Fibroblast of the conjunctiva (primary cell): ENCODE measurements at places on chromosomes 16 and 17.
A peak's percentile ranks its signal among the peaks of the same experiment; 100 is the strongest.

- DNase-seq, result no peak
Observed at GRCh38 chr17:61073131-61073530, 326.5 kb upstream of the TBX2 start.

DNA sequence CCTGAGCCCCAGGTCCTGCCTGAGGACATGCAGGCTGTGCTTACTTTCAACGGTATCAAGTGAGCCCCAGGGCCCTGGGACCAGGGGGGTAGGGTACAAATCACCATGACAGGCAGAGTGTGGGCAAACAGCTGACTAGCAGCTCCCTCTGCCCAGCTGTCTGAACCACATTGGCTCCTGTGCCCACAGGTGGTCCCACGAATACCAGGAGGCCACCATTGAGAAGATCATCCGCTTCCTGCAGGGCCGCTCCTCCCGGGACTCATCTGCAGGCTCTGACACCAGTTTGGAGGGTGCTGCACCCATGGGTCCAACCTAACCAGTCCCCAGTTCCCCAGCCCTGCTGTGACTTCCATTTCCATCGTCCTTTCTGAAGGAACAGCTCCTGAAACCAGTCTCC lies 10.0 kb downstream of the SLC46A1 start:
- DNase-seq, result no peak

DNA sequence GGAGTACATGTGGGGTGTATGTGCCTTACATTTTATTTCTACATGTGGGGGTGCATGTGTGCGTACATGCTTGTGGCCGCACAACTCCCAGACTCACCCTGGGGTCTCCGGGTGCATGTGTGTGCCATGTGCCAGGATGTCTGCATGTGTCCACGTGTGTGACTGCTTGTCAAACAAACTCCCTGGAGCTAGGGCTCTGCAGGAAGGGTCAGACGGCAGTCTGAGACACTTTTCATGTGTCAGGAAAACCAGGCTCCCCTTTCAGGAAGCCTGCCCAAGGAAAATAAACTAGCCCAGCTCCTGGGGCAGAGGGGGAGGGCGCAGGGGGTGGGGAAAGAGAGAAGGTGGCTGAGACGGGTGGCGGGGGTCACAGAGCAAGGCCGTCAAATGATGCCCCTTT lies 44.7 kb downstream of the FZD2 start:
- no peak for DNase-seq

DNA sequence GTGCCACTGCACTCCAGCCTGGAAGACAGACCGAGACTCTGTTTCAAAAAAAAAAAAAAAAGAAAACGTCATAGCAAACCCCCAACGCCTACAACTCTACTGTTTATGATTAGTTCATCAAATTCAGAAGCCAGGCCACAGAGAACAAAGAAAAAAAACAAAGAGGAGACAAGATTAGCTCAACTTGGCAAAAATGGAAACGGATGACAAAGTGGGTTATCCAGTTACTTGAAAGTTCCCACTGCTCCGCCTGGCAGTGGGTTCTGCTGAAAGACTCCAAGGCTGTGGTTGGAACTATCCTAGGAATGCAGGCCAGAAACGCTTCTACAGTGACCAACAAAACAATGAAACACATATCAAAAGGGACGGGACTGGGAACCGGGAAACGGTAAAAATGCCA lies 53.1 kb downstream of the MRM3 start:
- DNase-seq, result peak; percentile 93

GRCh38 chr16:67250045-67250327 lies 1.2 kb downstream of the SLC9A5 start:
- DNase-seq, result no peak

DNA sequence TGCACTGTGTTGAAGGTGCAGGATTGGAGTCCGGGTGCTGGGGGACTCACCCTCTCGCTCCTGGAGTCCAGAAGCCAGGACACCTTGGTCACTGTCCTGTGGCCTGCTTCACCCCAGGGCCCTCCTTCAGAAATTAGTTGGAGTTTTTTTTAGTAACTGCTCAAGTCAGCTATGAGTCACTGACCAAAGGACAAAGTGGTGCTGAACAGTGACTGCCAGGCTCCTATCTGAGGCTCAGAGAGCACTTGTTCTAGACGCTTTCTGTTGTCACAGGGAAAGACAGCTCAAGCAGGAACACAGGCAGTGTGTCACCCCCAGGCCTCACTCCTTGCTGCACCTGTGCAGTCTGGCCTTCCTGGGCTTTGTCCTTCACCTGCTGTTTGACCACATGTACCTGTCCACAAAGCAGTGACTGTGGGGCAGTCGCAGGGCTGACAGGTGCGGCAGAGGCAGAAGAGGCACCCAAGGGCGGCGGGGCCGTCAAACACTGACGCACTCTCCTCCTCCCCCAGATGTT lies 4.1 kb upstream of the FAAP100 start:
- DNase-seq, result no peak

DNA sequence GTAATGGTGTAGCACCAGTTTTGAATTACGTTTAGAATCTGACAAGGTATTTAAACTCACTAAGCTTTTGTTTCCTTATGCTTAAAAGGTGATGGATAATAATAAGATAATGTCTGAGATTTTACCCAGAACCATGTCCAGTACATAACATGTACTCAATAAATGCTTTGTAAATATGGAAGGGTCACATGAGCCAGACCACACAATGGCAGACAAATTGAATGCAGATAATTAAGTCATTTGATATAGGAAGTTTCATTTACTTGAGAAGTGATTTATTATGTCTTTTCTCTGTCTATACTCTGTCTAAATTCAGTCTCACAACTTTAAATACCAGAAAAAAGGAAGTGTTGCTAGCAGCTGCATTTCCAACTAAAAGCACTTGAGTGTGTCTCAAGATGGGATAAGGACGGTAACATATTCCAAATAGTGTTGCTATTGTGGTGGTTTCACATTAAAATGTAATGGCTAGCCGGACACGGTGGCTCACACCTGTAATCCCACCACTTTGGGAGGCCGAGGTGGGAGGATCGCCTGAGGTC lies 52.5 kb upstream of the DHX40 start:
- no peak for DNase-seq

DNA sequence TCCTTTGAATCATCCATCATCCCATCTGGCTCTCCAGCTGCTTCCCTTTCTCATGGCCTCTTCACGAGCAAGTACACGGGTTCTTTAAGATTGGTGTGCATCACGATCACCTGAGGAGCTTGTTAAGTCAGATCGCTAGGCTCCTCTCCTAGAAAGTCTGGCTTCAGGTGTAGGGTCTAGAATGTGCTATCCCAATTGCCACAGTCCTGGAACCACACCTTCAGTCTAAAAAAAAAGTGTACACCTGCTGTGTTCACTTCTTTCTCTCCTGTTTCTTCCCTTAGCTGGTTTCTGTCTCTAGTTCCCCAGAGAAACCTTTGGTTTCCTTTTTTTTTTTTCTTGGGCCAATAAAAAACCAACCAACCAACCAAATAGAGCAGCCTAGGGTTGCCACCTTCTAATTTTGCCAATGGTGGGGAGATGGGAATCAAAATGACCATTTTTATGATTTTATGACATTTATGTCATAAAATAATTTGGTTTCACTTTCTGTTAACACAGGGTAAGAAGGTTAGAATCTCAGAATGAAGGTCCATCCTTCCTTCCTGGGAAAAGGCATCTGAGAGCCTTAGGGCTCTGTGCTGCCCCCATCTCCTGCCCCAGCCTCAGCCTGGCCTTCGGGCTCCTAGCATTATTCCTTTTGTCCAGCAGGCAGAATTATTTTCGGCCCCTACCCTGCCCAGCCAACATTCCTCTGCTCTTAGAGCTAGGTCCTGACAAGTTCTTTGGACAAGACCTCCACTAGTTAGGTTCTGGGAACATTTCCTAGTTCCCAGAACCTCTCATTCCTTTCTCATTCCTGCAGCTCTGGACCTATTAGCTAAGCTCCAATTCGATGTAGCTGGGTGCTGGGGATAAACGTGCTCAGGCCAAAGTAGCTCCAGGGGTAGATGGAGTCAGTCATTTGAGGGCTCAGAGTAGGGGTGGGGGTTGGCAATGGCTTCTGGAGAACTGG lies 1.9 kb upstream of the GGT6 start:
- no peak for DNase-seq

DNA sequence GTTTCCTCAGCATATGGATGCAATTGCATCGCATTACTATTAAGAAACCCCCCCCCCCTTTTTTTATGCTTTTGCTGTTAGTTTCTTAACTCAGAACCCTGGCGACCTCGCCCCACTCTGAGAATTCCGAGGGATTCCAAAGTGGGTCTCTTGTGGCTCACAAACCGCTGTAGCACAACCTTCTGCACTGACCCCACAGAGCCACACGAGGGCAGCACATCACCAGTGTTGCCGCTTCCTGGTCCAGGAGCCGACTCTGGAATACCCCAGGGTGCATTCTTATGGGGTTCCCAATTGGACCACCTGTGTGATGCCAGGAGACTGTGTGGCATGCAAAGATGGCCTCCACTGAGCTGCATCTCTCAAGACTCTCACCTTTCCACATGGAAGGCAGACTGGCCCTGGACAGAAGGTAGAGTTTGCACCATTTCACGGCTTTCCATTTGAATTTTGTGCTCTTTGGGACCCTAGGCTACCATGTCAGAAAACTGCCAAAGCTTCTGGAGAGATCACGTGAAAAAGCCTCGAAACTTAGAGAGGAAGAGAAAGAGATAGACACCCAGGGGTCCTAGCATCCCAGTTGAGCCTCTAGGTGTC lies 432.7 kb upstream of the ASIC2 start:
- DNase-seq, result no peak

DNA sequence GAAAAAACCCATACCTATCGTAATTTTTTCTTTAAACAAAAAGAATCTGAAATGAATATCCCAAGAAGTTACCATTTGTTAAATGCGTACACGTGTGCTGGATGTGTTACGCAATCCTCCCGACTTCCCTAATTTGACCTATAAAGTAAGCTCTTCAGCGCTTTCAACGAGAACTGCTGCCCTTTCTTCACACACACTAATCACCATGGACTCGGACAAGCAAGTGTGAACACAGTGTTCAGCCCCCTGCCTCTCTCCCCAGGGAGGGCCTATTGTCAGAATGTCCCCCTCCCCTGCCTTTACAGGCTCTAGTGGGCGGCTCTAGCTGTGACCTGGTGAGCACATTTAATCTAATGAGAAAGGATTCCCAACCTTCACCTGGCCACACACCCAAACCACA lies 216.1 kb downstream of the CEP112 start:
- DNase-seq, result no peak

DNA sequence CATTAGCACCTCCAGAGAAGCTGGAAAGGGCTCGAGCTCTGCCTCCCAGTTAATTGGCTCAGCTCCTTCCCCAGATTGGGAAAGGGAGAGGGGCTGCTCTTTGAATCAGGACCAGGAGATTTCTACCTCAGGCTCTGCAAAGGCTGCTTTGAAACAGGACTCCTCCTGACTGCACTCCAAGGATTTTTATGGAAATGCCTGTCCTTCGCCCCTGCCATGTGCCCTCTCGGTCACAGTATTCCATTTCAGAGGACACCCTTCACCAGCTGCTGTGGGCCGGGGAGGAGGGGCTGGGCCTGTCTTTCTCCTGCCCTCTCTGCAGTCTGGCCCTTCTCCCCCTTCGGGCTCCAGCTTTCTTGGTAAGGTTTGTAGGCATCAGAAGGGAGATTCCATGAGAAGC lies 13.6 kb downstream of the MRM1 start:
- no peak for DNase-seq

GRCh38 chr17:56426901-56427300 lies 166.6 kb upstream of the NOG start:
- DNase-seq, result no peak

- DNase-seq, result no peak
Observed at GRCh38 chr17:61354895-61355874, 44.5 kb upstream of the TBX2 start.

GRCh38 chr16:24822974-24823373 lies 22.8 kb upstream of the SLC5A11 start:
- DNase-seq, result no peak

GRCh38 chr16:61897657-61898056 lies 138.6 kb downstream of the CDH8 start:
- no peak for DNase-seq

GRCh38 chr17:73532421-73532901 lies 111.8 kb downstream of the SDK2 start:
- DNase-seq, result no peak

GRCh38 chr16:58026139-58026704 lies 668 bp downstream of the MMP15 start:
- DNase-seq, result no peak
